ENCODE measurements at places on chromosomes 1 and 21.

- DNase-seq: no peak
These were observed 2.3 kb upstream of the SLC9A1 start for GRCh38 chr1:27157194-27157593.

GRCh38 chr1:7975212-7975865, 13.8 kb downstream of the PARK7 start:
- DNase-seq: peak; percentile 36

DNA sequence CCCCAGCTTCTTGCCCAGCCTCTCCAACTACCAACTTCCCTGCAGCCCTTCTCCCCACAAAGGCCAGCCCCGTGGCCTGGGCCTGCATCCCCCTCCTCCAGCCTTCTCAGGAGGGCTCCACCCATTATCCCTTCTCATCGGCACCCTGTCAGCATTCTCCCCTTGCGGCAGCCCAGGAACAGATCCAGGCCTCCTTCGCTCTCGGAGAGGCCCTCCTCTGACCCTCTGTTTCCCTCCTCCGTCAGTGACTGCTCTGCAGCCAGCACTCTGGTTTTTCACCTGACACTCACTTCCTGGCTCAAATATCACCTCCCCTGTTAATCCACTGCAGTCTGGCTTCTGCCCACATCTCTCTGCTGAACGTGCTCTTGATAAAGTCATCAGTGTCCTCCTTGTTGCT, 17.5 kb downstream of the ADGRB2 start:
- no peak for DNase-seq

DNA sequence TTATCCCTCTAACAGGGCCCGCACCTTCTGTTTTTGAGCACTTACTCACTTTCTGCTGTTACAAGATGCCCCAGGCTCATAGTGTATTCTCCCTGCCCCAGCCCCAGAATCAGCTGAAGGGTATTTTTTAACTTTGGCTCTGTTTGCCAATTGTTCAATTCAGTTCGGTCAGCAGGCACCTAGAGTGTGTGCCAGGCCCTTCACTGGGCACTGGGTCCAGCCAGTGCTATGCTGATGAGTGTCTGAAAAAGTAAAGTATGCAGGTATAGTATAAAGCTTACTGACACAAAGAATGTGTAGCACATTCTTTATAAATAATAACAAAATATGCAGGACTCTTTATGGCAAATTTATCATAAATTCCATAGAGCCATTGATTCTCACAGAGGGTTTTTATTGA, 35.0 kb downstream of the FHAD1 start:
- no peak for DNase-seq

DNA sequence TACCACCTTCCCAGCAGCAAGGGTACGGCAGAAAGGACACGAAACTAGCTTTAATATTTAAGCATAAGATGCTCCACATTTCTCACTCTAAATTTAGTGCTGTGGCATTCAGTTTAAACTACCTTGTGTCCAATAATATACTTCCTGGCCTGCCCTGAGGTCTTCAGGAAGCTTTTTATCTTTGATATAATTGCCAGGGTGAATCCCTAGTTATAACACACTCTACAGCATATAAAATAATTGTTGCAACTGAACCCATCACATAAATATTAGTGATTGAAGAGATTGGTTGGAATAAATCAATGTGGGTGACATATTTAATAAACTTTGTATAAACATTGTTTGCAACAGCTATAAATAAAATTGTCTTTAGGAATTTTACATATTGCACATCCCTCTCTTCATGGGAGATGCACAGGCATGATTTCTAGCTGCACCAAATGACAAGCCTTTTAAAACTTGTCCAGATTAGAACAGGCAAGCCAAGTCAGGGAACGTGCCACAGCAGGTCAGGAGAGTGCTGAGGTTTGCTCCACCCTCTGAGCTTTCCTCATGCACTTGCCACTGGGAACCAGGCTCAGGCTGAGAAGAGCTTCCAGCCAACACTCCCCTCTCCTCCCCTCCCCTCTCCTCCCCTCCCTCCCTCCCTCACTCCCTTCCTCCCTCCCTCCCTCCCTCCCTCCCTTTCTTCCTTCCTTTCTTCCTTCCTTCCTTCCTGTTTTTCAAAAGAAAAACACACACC, 623.2 kb upstream of the PKN2 start:
- no peak for DNase-seq

GRCh38 chr1:1351511-1352427, 2.6 kb upstream of the DVL1 start:
- peak; percentile 45 for DNase-seq

- DNase-seq: no peak
These were observed 730 bp upstream of the PHF13 start for GRCh38 chr1:6612641-6613360.

DNA sequence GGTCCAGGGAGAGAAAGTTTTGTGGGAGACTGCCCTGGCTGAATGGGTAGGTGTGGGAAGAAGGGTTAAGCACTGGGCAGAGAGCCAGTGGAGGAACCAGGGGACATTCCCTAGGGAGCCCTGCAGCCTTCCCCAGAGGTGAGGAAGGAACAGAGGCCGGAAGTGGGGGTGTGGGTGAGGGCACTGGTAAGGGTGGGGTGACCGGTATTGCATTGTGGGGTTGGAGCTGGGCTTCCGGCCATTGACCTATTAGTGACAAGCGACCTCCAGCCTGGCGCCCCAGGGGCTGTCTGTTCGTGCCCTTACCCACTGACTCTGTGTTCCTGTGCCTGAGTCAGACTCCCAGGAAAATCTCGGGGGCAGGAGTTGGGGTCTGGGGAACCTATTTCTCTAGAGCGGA, 3.5 kb upstream of the TSPAN1 start:
- DNase-seq: no peak

- DNase-seq: no peak
These were observed 48.4 kb upstream of the DNAJC6 start for GRCh38 chr1:65260851-65261473.

GRCh38 chr1:78055565-78056132, 9.9 kb downstream of the GIPC2 start:
- DNase-seq: no peak

DNA sequence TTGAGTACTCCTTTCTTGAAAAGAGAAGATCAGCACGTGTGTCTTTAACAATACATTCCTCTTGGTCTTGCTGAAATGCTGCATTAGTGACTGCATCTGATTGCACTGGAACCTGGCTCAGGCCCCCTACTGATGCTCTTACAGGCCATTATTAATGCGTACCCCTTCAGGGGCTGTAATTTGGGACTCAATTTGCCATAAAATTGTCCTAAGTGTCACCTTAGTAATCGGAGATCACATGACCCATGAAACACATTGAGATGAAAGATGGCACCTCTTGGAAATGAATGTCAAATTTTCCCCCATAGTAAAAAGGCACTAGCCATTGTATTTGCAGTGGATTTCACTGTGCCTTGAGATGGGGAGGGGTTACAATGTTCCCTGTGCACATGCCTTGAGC, 563.3 kb downstream of the KIF26B start:
- DNase-seq: no peak

DNA sequence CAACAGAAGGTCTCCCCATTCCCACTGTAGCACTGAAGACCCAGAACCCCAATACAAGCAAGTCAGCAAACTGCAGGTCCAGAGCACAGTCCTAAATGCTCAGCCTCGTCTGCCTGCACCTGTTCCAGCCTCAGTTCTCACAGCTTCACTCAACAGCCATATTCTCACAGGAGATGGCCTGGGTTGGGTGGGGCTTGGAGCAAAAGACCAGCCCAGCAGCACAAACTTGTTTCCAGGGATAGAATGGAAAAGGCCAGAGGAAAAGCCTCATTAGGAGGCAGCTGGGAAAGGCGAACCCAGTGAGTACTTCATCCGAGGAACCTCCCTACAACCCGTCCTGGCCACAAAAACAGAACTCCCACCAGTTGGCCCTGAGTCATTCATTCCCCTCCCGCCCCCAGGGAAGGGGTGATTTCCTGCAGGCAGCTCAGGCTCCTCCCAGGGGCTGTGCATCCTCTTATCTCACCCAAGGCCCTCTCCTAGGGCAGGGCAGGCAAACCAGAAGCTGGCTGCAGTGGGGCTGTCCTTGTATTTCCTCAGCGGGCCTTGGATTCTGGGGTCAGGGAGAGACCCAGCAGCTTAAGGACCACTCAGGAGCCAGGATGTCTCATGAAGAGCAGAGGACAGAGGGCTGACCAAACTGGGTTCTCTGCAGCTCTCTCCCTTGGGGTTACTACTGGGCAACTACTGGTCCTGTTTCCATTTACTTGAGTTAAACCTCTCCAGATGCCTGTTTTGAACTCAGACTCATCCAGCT, 7.4 kb upstream of the MPL start:
- no peak for DNase-seq

DNA sequence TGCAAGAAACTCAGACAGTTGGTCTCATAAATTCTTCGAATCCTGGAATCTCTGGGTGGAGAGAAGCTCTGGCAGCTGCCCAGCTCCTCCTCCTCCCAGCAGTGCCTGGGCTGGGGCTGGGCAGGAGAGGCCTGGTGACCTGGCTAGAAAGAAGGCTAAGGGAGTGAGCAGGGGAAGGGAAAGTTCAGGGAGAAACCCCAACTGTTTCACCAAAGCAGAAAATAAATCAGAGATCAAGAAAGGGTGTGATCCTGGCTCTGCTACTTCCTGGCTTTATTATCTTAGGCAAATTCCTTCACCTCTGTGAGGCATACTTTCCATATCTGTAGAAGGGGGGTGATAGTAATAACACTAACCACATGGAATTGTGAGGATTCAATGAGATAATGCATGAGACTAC, 8.8 kb upstream of the COL16A1 start:
- peak; percentile 47 for DNase-seq

Measured in tibial nerve (tissue), 4 donors.